Spleen (tissue), 13 donors: ENCODE measurements at places on chromosomes 13 and 19.

GRCh38 chr13:48478391-48478790, 54.5 kb downstream of the RCBTB2 start:
- no peak for DNase-seq

- no peak for DNase-seq
Observed at GRCh38 chr13:51978796-51979556, 32.3 kb downstream of the ATP7B start.

- DNase-seq: no peak
Observed at GRCh38 chr19:11373885-11374432, 507 bp upstream of the SWSAP1 start.

DNA sequence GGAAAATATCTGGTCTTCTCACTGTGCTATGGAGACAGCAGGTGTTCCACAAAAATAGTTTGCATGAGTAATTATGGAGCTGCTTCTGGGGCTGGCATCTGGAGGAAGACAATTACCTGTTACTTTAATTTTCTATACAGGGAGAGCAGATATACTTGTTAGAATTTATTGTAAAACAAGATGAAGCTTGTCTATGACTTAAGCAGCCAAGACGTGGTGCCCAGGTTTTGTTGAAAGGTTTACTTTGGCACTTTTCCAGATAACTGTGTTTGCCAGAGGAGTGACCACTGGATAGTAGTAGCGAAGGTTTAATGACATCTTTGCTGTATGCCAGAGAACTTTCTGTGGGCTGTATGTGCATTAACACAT, 134.5 kb upstream of the KL start:
- DNase-seq: no peak
